ENCODE measurements at places on chromosomes 13 and 19.

DNA sequence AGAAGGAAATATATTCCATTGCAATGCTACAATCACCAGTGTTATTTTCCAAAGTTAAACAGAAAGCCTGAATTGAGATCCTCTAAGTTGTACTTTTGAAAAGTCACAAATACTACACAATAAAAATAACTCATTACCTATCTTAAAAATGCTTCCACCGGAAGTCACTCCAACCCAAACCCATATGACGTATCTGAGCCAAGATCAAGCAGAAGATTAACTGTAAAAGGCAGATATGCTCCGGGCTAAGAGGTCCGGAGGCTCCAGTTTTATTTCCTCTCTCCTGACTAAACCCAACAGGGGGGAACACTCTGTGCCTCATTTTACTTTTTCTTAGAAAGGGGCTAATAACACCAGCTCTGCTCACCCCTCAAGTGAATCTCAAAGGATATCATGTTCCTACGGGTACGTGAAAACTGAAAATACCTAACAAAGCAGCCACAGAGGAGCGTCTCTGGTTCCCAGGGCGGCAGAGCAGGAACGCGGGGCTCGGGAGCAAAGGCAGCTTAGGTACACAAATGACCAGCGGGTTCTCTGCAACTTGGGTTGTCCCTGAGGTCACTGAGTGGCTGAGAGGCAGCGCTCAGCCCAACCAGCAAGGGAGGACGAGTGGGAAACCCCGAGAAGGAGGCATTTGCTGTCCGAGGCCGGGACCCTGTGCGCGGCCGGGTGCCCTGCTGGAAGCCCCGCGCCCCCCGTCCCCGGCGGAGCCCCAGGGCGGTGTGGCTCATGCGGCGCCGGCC lies 750 bp downstream of the RAB20 start:
- DNase-seq, result peak; percentile 51

DNA sequence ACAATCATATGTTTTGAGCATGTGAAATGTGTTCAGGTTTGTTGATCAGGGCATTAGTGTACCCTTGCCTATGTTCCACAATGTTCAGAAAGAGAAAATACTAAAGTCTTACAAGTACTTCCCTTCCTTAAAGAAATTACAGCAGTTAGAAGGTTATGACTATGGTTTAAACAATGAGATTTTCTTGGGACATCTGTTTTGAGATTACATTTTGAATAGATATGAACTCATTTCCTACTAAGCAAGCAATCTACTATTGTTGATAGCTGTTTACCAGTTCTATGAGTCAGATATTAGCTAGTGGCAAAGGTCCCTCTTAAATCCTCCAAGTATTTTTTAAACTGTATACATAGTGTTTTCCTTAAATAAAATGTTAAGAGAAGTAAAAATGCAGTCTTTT lies 241.3 kb downstream of the DACH1 start:
- DNase-seq, result peak; percentile 0

DNA sequence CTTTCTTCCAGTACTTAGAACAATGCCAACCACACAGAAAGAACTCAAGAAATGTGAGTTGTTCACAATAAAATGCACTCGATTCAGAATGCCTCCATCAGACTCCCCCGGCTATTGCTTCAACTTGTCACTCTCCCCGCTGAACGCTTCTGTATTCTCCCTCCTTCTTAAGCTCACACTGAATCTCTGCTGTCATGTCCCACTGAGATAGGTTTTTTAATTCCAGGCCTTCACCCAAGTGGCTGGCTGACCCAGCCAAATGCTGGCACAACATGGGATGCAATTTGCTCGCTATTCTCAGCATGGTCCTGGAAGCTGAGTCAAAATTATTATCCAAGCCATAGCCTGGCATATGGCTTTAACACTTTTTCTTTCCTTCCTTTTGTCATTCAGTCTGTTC lies 76.8 kb upstream of the SERP2 start:
- DNase-seq, result no peak

DNA sequence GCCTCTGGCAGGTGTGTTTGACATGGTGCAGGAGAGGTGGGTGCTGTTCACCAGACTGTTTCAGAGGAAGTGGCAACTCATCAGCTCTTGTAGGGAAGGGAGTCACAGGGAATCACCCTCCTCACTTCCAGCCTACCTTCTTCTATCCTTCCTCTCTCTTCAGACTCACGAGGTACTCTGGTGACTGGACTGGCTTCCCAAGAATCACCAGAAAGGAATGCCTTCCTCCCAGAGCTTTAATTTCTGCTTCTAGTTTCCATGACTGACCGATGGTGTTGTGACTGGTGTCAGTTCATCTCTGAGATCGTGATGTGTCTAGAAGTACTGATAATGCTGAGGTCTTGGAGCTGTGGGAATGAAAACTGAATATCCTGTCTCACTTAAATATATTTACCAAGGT lies 247.3 kb downstream of the KCTD12 start:
- DNase-seq, result peak; percentile 4

- no peak for DNase-seq
Observed at GRCh38 chr13:42369071-42369797, 97.3 kb downstream of the AKAP11 start.

DNA sequence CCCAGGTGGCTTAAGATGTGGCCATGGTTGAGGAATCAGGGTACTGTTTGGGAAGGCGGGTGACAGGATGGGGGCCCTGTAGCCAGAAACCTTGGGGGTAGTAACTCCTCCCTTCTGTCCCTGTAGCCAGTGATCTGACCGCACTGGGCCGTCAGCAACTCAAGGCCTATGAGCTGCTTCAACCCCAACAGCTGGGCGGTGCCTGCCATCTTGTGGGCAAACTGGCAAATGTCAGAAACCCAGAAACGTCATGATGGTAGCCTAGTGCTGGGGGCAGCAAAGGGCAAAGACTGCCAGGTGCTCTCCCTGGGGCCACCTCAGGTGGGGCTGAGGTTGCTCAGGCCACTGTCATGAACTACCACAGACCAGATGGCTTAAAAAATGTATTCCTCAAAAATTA lies 3.5 kb downstream of the COPE start:
- DNase-seq, result peak; percentile 48

GRCh38 chr13:95677564-95678266 lies 776 bp downstream of the DNAJC3 start:
- DNase-seq, result peak; percentile 59

GRCh38 chr13:20140487-20140886 lies 20.4 kb downstream of the GJA3 start:
- no peak for DNase-seq

DNA sequence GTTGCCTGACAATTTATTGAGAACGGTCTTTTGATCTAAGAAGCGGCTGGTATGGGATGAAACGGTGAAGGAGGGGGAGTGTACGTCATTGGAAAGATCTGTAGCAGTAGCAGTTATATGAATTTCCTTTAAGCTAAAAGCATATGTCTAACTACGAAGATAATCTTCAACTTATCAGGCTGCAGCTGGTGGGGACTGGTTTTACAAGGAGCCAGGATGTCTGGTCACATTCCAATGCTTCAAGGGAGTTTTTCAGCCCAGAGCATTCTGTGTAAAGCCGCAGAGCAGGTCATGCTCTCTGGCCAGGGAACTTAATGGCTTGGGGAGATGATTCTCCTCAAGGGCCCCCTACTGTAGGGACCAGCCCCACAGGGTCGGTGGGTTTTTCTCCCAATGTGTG lies 29.2 kb downstream of the CLEC4M start:
- peak; percentile 14 for DNase-seq

DNA sequence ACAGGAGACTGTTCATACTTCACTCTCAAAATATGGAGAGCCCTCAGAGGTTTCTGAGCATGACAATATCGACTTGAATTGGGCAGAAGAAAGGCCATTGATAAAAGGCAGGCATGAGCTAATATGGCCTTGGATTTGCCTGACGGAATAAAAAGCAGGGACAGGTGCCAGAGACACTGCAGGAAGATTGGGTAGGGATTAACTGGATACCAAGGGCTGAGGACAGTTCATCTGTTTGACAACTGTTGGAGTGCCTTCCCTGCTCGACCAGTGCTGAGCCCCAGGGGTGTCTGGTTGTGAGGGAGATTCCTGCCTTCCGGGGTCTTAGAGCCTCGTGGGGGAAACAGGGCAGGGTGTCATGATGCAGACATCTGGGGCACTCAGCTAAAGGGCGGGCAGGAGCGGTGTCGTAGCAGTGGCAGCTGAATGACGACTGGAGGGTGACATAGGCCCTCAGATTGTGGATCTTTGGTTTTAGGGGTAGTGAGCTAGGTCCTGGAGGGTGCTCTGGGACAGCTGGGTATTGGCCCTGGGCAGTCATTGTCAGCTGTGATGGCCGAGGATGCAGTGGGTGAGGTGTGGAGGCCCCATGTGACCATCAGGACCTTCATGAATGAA lies 12.3 kb downstream of the GATAD2A start:
- DNase-seq, result no peak

DNA sequence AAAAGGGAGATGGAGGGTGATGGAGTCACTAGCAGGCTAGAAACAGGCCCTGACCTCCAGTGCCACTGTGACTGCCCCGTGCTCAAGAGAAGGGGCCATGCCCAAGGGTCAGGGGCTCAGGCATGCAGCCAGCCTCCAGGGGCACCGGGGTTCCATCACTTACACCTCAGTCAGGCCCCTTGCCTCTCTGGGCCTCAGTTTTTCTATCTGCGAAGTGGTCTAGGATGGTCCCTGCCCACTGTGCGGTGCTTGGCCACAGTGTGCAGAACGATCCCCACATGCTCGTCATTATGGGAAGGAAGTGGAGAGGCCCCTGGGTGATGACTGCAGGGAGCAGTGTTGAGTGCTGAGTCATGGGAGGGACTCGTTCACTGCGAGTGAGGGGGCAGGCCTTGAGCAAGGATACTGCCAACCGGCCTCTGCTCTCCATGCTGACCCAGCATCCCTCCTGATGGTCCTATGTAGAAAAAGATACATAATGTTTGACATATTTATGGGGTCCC lies 23.1 kb downstream of the TMED1 start:
- DNase-seq, result peak; percentile 98

GRCh38 chr19:42095814-42096230 lies 19.9 kb downstream of the ZNF574 start:
- DNase-seq, result no peak

GRCh38 chr19:31548941-31549340 lies 199.7 kb upstream of the TSHZ3 start:
- DNase-seq, result peak; percentile 34

- peak; percentile 7 for DNase-seq
Observed at GRCh38 chr13:21849323-21849722, 178.4 kb downstream of the FGF9 start.

- peak; percentile 19 for DNase-seq
Observed at GRCh38 chr13:97385854-97386253, 48.1 kb upstream of the RAP2A start.

DNA sequence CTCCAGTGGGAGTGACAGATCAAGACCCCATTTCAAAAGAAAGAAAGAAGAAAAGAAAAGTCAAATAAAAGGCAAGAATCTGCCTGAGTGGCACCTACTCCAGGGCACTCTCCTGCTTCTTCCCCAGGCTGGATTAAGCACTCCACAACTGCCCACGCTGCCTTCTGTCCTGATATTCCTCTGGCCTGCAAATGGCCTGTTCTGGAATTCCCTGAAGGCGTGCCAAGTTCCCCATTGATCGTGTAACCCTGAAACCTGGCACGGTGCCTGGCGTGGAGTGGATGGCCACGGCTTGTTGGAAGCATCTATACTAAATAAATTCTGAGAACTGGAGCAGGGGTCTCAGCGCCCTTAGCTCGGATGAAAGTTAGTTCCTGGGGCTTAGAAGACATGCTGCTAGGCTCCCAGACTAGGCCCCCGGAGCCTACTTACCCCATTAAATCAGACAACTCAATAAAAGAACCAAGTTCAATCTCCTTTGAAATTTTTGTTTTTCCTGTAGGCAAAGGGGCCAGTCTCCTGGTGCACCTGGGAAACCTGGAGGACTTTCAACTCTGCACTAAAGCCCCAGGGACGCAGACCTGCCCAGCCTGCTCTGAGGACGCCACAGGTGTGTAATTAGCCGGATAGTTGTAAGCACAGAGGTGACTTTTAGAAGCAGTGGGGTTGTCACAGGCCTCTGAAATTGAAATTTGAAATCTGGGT lies 21.9 kb downstream of the ANKRD27 start:
- DNase-seq, result peak; percentile 53
